Heart right ventricle (tissue), 16 donors: ENCODE measurements at places on chromosomes 12 and 14. TPM values are rescaled to one million over a fixed set of nuclear protein-coding genes. Genes with fewer than 3 reads are reported as not detected.

DNA sequence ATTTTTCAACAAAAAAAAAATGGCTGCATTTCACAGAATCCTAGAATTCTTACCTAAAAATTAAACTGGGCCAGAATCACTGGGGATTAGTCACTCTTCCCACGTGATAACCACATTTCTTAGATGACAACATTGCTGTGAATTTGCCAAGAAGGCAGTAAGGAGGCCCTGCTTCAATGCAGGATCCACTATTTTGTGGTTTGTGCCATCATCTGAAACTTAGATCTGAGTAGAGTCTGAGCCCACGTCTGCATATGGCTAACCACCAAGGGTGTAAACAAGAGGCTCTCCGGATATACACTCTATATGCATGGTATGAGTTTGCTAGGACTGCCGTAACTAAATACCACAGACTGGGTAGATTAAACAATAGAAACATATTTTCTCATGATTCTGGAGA is 24.4 kb upstream of the TBX5 start:
- DNase-seq: no peak

- no peak for DNase-seq
Measured at GRCh38 chr12:51285843-51286242, 15.6 kb upstream of the SMAGP start.

GRCh38 chr12:106113042-106113441 is 25.7 kb downstream of the NUAK1 start:
- DNase-seq: no peak

- no peak for DNase-seq
Measured at GRCh38 chr14:64410084-64410774, 22.1 kb downstream of the MTHFD1 start.

- DNase-seq: no peak
Measured at GRCh38 chr12:27693403-27693802, 2.8 kb upstream of the REP15 start.

- DNase-seq: peak; percentile 67
Measured at GRCh38 chr12:11863478-11863906, 207.2 kb upstream of the BCL2L14 start.

- DNase-seq: no peak
Measured at GRCh38 chr12:93442411-93443340, 929 bp upstream of the UBE2N start.

GRCh38 chr12:90060031-90060430 is 351.4 kb upstream of the ATP2B1 start:
- DNase-seq: no peak

DNA sequence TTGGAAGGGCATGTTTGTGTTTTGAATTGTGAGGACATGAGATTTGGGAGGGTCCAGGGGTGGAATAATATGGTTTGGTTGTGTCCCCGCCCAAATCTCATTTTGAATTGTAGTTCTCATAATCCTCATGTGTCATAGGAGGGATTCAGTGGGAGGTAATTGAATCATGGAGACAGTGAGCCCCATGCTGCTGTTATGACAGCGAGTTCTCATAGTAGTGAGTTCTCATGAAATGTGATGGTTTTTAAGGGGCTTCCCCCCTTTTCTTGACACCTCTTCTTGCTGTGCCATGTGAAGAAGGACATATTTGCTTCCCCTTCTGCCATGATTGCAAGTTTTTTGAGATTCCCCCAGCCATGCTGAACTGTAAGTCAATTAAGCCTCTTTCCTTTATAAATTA is 260.0 kb downstream of the DUSP6 start:
- no peak for DNase-seq

- no peak for DNase-seq
Measured at GRCh38 chr14:63295231-63295685, 23.5 kb downstream of the GPHB5 start.

DNA sequence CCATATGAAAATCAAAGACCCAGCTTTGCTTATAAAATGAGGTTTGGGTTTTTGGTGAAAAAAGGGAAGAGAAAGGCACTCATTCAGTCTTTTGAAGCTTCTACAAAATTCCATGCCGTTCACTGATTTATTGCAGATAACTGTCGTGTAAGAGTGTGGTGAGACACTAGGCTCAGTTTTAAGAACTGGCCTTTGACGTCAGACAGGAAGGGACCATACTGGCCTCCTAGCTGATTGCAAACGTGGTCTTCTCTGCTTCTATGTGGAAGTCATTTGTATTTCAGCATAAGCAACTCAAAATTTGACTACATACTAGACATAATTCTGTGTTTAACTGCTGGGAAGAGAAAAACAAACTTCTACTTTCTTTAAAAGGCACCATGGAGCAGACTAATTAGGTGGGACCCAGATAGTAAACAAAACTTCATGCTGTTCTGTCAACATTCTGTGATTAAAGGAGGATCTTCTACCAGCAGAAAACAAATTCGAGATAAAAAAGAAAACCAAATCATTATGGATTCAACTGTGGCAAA is 168.7 kb downstream of the TTC7B start:
- DNase-seq: no peak

GRCh38 chr12:13472690-13473089 is 276.2 kb downstream of the EMP1 start:
- no peak for DNase-seq

- DNase-seq: no peak
Measured at GRCh38 chr12:101675555-101675954, 21.9 kb upstream of the CHPT1 start.

GRCh38 chr12:22935501-22935900 is 310.5 kb downstream of the ETNK1 start:
- DNase-seq: no peak

DNA sequence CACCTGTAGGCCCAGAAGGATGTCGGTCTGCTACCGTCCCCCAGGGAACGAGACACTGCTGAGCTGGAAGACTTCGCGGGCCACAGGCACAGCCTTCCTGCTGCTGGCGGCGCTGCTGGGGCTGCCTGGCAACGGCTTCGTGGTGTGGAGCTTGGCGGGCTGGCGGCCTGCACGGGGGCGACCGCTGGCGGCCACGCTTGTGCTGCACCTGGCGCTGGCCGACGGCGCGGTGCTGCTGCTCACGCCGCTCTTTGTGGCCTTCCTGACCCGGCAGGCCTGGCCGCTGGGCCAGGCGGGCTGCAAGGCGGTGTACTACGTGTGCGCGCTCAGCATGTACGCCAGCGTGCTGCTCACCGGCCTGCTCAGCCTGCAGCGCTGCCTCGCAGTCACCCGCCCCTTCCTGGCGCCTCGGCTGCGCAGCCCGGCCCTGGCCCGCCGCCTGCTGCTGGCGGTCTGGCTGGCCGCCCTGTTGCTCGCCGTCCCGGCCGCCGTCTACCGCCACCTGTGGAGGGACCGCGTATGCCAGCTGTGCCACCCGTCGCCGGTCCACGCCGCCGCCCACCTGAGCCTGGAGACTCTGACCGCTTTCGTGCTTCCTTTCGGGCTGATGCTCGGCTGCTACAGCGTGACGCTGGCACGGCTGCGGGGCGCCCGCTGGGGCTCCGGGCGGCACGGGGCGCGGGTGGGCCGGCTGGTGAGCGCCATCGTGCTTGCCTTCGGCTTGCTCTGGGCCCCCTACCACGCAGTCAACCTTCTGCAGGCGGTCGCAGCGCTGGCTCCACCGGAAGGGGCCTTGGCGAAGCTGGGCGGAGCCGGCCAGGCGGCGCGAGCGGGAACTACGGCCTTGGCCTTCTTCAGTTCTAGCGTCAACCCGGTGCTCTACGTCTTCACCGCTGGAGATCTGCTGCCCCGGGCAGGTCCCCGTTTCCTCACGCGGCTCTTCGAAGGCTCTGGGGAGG is at the start of gene LTB4R:
TSS of gene LTB4R (plus strand) at position 857 of the 959 bp plus-strand sequence. CDS start 4,150 bp downstream, outside the sequence.
- DNase-seq: peak; percentile 63

- DNase-seq: no peak
Measured at GRCh38 chr12:30015631-30016337, 232.0 kb upstream of the TMTC1 start.

DNA sequence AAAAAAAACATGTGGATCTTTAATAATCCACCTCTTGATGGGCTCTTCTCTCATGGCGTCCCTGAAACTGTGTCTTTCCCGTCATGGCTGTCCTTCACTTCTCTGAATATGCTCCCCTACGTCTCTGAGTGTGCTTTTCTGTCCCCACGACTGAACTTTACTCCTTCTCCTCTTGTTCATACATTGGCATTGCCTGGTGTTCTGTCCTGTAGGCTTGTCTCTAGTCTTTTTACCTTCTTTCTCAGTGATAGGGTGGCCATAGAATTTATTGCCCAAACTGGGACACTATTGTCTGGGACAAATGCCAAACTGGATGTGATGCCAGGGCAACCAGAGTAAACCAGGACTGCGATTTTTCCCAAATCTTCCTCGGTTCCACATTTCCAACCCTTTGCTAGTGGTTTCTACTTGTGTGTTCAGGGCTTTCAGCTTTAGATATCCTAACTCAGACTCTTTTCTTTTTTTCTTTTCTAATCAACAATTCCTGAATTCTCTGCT is 202.2 kb downstream of the ATP23 start:
- no peak for DNase-seq

DNA sequence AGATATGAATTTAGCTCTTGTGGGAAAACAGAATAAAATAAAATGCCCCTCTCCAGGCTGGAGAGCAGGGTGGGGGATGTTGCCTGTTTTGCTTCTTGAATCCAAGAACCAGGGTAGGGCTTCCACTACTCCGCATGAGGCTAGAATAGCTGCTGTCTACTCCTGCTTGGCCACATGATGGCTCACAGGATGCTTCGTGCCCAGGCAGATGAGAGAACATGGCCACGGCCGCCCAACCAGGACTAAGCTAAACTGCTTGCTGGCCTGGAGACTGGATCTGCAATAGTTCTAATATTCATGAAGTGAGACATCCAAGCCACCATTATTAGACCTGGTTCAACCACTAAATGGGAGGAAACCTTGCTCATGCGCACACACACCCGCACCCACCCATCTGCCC is 122.2 kb upstream of the METAP2 start:
- peak; percentile 29 for DNase-seq

DNA sequence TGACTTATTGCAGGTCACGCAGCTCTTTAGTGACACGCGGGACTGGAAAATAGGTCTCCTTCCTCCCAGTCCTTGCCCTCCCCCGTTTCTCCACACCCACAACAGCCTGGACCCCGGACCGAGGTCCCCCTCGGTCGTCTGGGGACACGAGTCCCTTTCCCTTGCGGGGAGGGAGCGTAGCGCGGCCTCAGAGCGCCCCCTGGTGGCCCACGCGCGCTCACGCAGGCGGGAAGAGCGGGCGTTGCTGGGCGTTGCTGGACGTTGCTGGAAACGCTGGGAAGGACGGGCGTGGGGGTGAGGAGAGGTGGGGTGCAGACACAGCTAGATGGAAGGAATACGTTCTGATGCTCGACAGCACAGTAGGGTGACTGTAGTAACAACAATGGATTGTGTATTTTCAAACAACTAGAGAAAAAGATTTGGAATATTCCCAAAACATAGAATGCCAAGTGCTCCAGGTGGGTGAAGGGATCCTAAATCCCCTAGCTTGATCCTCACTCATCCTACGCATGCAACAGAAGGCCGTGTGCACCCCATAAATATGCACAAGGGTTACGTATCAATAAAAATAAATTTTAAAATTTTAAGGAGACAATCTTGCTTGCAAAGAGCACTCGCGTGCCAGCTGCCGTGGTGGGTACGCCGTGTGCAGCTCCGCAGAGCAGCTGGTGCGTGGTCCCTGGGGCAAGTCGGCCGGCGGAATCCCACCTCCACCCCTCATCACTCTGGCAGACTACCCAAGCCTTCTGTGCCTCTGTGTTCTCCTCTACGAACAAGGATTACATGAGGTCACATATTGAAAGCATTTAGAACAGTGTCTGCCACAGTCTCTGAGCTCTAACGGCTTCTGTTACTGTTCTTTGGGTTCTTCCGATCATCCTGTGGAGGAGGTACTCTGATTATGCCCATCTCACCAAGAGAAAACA is 87.4 kb downstream of the B4GALNT3 start:
- DNase-seq: peak; percentile 49

- no peak for DNase-seq
Measured at GRCh38 chr14:68691031-68691791, 101.7 kb downstream of the ZFP36L1 start.

- DNase-seq: no peak
Measured at GRCh38 chr14:74965486-74966153, 10.2 kb upstream of the PGF start.

DNA sequence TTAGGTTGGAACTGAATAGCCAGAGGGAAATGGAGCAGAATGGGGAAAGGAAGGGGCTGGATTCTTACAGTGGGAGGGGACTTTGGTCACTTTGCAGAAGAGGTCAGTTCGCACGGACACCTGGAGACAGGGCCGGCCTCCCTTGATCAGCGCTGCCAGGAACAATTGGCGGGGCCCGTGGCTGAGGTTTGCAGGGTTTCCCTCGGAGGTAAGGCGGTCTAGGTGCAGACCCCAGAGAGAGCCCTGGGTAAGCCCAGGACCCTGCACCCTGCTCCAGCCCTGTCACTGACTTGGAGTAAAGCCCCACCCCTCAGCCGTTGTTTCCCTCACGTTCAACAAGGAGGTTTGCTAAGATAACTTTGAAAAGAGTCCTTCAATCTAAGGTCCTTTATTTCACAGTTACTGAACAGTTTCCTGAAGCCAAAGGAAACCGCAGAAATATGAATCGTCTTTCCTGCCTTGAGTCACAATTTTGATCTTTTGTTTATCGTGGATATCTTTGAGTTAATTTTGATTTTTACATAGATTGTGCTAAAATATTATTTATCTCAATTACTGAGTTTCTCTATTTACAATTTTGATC is 231.4 kb upstream of the RTL1 start:
- no peak for DNase-seq

DNA sequence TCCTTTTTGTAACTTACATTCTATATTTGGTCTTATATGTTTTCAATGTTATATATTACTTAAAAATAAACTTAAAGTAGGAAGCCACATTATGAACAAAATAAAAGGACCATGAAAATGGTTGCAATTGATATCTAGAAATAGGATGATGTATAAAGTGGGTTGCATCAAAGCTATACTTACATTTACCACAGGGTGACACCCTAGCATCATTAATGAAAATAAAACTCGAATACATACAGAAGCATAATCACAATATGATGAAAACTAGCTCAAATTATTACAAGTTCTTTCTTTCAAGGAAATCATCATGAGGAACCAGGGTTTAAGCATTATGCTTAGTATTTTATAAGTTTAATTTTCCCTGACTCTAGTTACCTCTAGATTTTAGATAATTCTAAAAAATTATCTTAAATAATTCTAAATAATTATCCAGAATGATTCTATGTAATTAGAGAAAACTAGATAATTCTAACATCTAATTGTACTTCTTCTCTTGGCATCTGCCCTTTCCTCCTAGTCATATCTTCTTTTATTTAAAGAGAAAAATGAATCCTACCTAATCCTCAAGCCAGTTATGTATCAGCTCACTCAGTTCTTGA is 31.2 kb downstream of the TAS2R7 start:
- DNase-seq: no peak

Gene CHGA
- polyA plus RNA-seq: 0.14 TPM

Gene OVCH1
- 0.44 TPM for polyA plus RNA-seq

Gene POLR3B
- 2.0 TPM for polyA plus RNA-seq

Gene FOXG1
- polyA plus RNA-seq: not detected

Gene KRT7
- polyA plus RNA-seq: 0.88 TPM

Gene OR6C4
- not detected for polyA plus RNA-seq

Gene RPL10L
- polyA plus RNA-seq: not detected

Gene PMCH
- not detected for polyA plus RNA-seq

Gene INHBC
- not detected for polyA plus RNA-seq

Gene PLEK2
- polyA plus RNA-seq: 0.51 TPM

Gene A2ML1
- polyA plus RNA-seq: 0.13 TPM

Gene ENDOU
- 0.26 TPM for polyA plus RNA-seq

Gene ALDH1L2
- 1.1 TPM for polyA plus RNA-seq

Gene WSCD2
- polyA plus RNA-seq: 0.44 TPM

Gene FOXN3
- 21.1 TPM for polyA plus RNA-seq

Gene AKAP6
- 13.5 TPM for polyA plus RNA-seq
